ENCODE measurements at places on chromosomes 5 and 9.

GRCh38 chr5:8788246-8788645 lies 757.6 kb downstream of the SEMA5A start:
- no peak for DNase-seq

DNA sequence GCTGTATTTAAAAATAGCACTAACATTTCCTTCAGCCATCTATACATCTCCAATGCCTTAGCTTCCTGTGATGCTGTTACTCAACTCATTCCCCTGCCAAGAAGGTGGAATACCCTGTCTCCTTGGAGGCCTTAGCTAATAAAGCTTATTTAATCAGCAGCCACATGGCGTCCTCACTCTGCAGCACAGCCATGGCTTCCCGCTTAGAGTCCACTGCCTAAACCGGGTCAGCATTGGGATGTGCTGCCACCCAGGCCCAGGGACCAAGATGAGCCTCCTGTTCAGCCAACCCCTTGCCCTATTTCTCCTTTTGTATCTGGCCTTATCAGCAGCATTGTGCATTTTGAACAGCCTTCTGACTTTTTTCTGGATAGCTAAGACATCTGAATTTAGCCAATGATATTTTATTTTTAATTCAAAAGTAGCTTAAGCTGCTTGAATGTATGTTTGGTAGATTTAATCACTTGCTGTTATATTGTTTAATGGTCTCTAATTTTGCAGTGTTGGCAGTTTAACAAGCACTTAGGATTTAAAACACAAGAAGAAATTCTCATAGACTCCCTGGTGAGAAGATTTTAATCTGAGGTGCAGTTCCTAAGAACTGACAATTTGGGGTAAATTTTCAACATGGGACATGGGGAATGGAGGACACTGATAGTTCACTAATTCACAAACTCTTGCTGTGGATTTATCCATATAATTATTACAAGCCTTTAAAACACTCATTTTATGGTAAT lies 113.0 kb downstream of the RPS23 start:
- DNase-seq = no peak

- no peak for DNase-seq
Measured at GRCh38 chr5:96861076-96861475, 15.2 kb upstream of the ERAP2 start.

- DNase-seq = no peak
Measured at GRCh38 chr9:2623288-2624050, 1.9 kb downstream of the VLDLR start.

- DNase-seq = no peak
Measured at GRCh38 chr5:34736445-34737115, 80.5 kb downstream of the RAI14 start.

DNA sequence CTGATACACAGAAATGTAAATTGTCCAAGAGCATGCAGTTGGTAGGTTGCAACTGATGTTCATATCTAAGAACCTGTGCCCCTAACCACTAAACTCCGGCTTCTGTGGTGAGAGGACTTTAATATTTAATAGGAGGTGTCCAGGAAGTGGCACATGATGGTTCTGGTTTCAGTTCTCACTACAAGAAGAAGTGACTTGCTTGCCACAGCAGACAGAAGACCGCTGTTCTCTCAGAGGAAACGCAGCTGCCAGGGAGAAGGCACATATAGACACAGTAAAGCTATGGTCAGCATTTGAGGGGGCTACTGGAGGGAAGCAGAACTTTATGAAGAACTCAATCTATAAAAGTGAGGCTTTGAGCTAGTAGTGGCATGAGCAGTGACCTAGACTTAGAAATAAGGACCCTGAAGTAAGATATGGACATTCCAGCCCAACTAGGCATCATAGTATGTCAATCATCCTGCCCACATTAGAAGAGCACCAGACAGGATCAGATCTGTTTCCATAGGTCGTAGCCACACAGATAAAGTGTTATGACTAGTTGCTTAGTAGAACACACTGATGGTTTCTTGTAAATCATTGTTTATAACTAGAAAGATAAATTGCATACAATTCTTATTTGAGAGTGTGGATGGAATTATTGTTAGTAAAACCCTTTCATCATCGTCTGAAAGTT lies 36.4 kb upstream of the DAB2 start:
- no peak for DNase-seq

DNA sequence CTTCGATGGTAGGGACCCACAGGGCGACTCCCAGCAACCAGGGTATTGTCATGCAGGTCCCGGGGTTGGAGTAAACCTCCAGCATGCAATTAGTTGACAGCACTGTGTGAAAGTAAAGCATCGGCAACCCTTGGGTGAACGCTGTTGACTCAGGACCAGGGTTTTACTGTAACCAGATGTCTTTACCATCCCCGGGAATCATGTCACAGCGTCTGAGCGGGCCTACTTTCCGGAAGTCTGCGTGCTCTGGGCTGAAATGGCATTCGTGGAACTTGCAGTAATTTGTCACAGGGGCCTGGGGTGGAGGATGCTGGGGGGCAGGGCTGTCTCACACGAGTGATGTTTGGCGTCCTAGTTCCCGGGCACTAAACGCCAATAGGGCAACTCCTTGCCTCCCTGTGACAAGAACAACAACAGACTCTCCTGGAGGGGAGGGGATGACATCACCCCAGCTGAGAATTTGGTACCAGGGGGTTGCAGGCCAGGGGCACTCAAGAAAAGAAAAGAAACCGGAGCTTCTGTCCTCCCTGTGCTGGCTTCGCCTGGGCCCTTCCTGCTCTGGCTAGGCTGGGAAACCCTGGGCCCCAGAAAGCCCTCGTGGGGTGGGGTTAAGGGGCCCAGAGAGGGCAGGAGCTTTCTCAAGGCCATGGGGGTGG lies 10.1 kb upstream of the UBAC1 start:
- no peak for DNase-seq

DNA sequence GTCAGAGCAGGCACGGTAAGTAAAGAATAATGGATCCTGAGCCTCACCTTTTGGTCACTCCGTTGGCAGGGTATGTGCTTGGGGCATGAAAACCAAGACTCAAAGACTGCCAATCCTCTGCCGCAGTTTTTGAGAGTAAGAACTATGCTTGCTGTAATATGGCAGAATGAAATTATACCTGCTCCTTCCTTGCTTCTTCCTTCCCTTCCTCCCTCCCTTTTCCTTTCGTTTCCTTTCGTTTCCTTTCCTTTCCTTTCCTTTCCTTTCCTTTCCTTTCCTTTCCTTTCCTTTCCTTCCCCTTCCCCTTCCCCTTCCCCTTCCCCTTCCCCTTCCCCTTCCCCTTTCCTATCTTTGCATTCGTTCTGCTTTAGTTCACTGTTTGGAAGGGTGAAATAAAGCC lies 43.9 kb downstream of the SH3GL2 start:
- DNase-seq = no peak

DNA sequence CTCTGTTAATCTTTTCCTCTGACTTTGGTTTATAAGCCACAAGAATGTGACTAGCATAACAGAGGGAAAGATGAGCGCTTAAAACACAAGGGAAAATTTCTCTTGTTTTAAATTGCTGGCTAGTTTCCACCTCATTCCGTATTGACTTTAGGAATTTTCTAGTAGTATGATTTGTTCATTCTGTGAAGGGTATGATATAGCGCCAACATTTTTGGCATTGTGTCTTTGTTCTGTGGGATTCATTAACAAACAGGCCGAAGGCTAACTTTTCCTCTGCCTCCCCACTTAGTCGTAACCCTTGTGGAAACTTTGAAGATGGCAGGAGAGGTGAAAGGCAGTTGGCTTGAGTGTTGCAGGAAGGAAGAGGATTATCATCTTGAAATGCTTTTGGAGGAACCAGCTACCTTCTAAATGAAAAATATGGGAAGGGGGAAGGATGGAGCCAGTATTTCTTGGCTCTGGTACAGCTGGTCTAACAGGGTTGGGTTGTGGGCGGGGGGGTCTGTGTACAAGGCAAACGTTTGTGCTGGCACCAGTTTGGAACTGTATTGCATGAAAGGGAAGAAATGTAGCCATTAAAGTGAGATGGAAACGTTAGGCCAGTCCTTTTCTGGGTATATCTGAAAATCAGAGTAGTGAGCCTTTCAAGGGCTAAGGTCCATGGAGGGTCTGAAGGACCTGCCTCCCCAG lies 21.5 kb upstream of the DMRT2 start:
- DNase-seq = no peak

GRCh38 chr5:180126716-180127681 lies 55.4 kb upstream of the RNF130 start:
- DNase-seq = no peak

GRCh38 chr9:126386088-126386487 lies 59.5 kb downstream of the MVB12B start:
- no peak for DNase-seq

- DNase-seq = no peak
Measured at GRCh38 chr5:169641253-169641652, 4.2 kb downstream of the DOCK2 start.

- no peak for DNase-seq
Measured at GRCh38 chr5:19975795-19976194, 12.2 kb downstream of the CDH18 start.

- no peak for DNase-seq
Measured at GRCh38 chr9:121447321-121447834, 52.3 kb downstream of the GGTA1 start.

DNA sequence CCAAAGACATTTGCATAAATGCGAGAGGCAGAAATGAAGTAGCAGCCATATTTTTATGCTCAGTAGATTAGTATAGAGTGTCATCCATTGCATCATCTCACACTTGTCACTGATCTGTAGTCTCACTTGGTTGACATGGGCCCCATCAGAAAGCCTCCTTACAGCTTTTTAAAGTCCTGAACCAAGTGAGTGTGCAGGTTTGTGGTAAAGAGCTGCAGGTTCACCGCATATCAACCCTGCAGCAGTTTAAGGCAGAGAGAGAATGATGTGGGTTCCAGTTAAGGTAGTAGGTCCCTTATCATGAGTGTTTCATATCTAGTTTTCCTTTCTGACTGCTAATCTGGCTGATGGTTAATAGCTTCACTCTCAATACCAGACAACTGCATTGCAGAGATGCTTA lies 1080.3 kb downstream of the NR2F1-AS1 start:
- no peak for DNase-seq

- no peak for DNase-seq
Measured at GRCh38 chr9:19114680-19115270, 12.1 kb upstream of the HAUS6 start.

DNA sequence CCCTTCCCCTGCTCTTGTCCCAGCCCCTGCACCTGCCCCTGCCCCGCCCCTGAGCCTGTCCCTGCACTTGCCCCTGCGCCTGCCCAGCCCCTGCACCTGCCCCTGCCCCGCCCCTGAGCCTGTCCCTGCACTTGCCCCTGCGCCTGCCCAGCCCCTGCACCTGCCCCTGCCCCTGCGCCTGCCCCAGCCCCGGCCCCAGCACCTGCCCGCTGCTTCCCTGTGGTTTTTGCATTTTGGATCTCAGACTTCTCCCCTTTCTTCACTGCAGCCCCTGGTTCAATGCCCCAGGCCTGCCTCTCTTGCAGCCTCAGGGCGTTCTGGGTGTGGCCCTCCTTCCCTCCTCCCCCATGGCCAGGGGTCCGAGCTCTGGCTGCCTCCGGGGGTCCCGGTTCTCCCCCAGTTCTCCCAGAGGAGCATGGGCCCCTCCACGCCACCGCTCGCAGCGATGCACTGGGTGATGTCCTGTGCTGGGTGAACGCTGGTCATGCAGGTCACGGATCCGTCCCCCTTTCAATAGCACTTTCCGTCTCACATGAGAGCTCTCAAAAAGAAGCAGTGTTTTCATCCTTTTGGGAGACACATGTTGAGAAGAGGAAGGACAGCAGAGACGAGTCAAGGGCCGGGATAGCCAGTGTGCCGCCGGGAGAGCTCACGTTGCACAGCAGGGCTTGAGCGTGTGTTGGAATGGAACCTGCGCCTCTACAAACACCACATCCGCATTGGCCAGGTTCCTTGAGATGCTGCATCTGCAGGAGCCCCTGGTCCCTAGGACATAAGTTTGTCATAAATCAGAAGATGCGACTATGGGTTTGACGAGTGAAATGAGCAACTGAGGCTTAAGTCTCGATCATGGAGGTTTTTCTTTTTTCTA lies 44.0 kb upstream of the IRX4 start:
- DNase-seq = no peak

DNA sequence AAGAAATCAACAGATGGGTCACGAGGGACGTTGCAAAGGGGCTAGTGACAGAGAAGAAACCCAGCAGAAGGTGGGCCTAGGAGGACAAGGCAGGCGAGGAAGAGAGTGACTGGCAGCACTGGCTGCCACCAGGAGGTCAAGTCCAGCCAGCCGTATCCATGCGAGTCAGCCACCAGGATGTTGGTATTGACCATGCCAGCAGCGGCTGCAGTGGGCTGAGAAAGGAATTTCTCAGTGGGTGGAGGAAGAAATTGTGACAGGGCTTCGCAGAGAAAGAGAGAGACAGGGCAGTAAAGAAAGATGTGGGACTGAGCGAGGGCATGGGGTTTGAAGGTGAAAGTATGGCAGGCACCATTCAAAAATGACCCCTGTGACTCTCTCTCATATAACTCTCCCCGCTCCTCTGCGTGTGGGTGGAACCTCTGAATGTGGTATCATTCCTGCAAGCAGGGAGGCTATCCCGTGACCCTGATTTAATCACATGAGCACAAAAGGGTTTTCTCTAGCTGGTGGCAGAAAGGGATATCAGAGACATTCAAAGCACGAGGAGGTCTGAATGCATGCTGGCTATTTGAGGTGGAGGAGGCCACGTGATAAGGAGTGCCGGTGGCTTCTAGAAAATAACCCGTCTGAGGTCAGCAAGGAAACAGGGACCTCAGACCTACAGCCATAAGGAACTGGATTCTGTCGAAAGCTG lies 45.4 kb upstream of the FBXW11 start:
- DNase-seq = no peak

DNA sequence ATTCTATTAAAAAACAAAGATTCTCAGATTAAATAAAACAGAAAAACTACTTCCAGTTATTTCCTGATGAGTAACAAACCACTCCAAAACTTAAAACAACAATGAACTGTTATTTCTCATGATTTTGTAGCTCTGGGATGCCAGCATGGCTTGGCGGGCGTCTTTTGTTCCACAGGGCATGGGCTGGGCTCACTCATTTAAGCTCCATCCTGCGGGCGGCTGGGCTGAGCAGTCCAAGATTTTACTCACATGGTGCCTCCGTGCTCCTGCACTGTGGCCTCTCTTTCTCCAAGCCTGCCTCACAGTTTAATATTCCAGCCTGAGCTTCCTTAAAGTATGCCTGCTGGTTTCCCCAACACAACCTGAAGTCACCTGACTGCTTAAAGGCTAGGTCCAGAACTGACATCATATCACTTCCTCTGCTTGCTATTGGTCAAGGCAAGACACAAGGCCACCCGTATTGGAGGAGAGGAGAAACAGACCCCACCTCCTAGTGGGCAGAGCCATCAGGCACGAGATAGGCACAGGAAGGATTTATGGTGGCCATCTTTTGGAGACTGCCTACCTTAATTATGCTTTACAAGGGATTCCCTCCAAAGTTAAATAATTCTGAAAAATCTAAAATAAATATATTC lies 41.6 kb upstream of the ZBTB43 start:
- DNase-seq = no peak
